ENCODE measurements at places on chromosomes 6 and 20.

- no peak for DNase-seq
These were observed 5.4 kb upstream of the POU3F2 start for GRCh38 chr6:98828941-98829411.

DNA sequence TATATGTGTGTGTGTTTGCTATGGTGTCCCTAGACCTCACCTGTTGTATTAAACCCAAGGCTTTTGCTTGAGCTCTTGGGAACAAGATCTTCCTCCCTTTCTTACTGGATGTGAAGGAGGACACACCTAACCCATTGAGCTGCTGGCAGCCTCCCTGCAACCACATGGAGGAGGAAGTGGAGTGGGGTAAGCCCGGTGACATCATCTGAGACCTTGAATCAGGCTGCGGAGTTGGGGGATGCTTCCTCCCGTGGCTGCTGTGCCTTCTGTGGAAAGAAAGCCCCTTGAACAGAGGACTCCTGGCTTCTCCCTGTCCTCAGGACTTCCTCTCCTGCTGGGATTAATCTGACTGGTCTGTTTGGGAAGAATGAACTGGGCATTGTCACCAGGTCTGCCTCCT lies 3.3 kb downstream of the CST11 start:
- no peak for DNase-seq

- DNase-seq = no peak
These were observed 847.0 kb downstream of the PHF3 start for GRCh38 chr6:64482631-64483030.

DNA sequence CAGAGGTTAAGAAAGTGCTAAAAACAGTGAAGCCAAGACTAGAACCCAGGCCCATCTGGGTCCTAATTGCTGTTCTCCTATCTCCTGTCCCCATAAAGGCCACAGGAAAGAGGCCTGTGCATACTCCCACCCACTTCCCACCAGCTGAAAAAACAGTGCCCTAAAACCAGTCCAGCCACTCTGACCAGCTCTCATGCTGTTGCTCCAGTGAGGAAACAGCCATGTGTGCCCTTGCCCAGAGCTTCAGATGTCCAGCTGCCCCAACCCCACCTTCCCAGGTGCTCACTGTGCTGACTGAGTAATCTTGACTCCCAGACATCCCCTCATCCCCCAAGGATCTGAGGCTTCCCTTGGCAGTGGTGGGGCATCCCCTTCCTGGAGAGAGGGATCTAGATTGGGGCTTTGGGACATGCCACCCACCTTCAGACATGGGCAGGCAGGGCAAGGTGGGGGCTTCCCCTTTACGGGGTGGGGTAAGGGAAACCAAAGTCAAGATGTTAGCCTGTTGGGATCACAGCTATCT lies 28.7 kb downstream of the KCNK5 start:
- DNase-seq = no peak

DNA sequence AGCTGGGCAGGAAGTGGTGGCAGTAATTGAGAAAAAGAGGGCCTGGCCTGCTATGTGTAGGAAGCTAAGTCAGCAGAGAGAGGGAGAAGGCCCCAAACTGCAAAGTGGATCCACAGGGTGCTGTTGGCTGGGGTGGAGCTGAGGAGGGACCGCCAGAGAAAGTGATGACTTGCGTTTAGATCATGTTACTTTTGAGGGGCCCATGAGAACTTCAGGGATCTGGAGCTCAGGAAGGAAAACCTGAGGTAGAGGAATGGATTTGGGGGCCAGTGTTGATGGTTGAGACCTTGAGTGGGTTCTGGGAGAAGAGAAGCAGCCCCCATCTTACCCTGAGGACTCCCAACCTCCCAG lies 155.5 kb downstream of the MRPL14 start:
- no peak for DNase-seq

DNA sequence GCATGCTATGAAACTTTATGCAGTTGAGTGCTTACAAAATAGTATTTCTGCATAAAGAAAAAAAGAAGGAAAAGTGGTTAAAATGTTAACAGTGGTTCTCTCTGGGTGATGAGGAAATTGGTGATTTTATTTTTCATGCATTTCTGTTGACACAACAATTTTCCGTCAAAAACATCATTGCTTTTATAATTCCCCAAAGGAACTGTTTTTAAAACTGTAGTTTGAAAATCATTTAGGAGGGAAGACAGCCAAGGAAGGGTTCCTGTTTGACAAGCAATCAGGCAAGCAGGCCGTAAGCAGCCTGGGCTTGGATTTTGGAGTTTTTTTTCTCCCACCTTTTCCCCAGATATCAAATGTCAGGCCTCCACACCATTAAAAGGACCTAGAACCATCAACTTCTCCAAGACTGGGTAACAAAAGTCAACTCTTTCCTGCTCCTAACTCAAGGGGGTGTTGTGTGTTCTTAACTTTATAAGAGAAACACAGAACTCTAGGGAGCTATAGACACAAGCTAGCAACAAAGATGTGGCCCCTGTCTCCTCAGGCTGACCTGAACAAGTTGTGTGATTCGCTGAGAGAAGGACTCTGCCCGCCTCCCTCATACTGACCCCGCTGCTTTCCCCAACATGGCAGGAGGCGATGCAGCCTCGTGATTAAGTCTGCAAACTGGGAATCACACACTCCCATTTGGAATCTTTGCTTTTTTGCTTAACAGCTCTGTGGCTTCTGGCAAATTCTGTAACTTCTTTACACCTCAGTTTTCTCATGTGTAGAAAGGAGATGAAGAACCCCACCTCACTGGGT lies 146.6 kb downstream of the BCAS1 start:
- DNase-seq = no peak

GRCh38 chr6:35299674-35300073 lies 2.1 kb downstream of the DEF6 start:
- no peak for DNase-seq

- no peak for DNase-seq
These were observed 106.5 kb downstream of the THEMIS start for GRCh38 chr6:127794405-127794804.

DNA sequence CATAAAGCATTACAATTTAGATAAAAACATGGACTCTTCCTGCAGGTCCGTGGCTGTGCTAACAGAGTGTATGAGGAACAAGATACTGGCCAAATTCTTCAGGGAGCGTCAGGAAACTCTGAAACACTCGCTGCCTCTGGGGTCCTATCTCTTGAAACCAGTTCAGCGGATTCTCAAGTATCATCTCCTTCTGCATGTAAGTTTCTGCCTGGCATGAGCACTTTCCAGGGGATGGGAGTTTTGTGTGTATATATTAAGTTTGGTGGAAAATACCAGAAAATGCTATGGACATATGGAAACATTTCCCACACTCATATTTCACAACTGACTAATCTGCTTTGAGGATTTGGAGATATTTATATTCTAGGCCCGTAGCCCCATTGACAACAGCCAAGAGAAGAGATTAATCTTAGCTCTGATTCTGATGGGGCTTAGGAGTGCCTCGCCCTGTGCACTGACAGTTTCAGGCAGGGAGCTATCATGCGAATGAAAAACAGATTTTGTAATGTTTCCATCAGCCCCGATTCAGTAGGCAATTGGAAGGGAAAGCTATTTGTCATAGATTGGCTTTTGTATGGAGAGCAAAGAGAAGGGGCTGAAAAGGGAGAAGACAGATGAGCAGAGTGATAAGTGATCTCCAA lies 64.7 kb upstream of the MTHFD1L start:
- no peak for DNase-seq

- no peak for DNase-seq
These were observed 66.4 kb upstream of the KCNG1 start for GRCh38 chr20:51089272-51089781.

DNA sequence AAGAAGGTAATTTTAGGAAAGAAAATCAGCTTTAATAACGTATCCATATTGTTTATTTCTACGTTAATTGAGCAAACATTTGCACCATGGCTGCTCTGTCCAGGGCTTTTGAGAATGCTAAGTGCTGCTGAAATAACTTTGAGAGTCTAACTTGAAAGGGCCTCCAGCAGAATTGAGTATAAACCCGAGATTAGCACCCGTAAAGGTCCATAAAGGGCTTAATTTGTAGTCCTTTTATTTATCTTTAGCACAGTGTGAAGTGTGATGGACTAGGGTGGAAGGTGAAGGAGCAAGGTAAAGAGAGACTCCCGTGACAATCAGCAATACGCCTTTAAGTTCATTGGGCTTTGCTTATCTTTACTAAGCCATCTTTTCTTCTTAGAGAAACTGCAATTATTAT lies 77.7 kb upstream of the SUPT3H start:
- DNase-seq = no peak

DNA sequence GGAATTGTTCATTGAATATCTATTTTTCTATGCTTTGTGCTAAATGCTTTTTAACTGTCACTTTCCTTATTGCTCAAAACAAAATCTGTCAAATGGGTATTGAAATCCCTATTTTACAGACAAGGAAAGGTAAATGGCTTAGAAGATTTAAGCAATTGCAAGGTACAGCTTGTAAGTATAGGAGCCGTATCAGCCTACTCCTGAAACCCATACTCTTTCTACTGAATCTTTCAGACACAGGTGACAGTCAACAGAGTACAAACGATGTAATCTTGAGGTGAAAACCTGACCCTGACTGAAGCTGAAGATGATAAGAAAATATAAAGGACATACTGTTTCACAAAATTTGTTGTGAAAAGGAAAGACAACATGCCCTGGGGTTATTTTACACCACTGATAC lies 7.0 kb upstream of the COX7A2 start:
- no peak for DNase-seq

DNA sequence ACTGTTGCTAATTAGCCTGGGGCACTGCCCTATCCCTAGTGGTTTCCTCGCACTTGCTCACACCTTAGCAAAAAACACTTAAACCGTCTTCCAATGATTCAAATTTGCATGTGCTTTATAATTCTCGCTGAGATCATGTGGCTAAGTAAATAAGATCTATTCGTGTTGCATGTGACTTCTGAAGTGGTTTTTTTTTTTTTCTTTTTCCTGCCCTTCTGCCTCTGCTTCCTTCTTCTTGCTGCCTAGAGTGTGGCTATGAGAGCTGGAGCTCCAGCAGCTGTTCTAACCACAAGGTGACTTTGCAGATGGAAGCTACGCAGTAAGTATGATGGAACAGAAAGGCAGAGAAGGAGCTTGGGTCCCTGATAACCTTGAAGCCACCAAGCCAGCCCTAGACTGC lies 36.5 kb downstream of the SULF2 start:
- no peak for DNase-seq

- DNase-seq = no peak
These were observed 62.9 kb upstream of the PIM1 start for GRCh38 chr6:37106982-37107491.

- no peak for DNase-seq
These were observed 231.0 kb downstream of the SOD2 start for GRCh38 chr6:159461998-159462397.

GRCh38 chr6:13614126-13614925 lies 809 bp upstream of the NOL7 start:
- DNase-seq = peak; percentile 7

DNA sequence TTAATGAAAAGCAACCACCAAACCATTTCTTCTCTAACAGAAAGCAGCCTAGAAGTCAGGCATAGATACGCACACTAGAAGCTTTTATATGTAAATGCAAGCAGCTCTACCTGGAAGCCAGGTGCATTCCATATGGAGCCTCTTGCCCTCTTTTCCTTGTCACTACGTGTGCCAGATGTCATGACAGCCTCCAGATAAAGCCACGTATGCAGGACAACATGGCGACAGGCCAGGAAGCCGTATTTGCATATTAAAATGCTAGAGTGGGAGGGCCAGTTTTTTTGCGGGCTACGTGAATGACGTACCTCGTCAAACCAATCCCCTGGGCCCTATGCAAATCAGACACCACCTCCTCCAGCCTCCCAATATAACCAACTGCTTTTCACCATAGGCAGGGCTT lies 308.1 kb upstream of the SPTLC3 start:
- no peak for DNase-seq

DNA sequence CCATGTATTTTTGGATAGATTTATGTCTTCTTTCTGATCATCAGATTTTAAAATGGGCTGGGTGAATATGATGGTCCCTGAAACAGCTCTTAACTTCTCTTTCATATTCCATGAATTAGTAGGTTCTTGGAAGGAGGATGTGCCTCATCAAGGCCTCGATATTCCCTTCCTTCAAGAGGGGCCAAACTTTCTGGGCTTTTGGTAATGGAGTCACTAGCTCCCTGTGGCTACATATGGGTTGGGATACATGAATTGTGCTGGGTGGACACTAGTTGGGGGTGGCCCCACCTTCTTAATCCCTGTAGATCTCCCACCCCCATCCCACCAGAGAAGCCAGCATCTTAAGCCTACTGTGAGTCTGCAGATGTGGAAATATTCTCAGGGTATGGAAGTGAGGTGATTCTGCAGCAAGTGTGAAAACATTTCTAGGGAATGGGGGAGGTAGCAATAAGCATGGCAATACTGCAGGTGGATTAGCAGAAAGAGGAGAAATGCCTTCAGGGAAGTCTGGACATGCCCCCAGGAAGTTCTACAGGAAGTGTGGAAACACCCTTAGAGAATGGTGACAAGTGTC lies 2.2 kb downstream of the TP53INP2 start:
- DNase-seq = no peak

DNA sequence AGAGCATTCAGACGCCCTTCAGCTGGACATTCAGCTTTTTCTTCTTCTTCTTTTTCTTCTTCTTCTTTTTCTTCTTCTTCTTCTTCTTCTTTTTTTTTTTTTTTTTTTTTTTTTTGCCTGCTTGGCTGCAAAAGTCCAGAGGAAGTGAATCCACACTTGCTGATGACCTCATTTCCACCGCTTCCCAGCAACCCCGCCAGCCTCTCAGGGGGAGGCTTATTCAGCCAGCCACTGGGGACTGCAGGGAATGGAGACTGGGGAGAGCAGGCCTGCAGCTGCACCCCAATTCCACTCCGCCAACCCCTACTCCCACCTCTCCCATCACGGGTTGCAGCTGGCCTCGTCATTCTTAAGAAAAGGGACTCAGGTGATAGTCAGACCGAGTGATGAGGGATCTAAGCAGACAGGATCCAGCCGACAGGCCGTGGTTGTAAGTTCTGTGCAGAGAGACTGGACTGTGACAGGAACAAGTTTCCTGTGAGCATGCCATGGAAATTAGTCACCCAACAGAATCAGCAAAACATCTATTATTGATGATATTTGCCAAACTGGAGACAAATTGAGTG lies 59.0 kb upstream of the QKI start:
- no peak for DNase-seq

- DNase-seq = no peak
These were observed 102.3 kb upstream of the IMPG1 start for GRCh38 chr6:76174722-76175121.

DNA sequence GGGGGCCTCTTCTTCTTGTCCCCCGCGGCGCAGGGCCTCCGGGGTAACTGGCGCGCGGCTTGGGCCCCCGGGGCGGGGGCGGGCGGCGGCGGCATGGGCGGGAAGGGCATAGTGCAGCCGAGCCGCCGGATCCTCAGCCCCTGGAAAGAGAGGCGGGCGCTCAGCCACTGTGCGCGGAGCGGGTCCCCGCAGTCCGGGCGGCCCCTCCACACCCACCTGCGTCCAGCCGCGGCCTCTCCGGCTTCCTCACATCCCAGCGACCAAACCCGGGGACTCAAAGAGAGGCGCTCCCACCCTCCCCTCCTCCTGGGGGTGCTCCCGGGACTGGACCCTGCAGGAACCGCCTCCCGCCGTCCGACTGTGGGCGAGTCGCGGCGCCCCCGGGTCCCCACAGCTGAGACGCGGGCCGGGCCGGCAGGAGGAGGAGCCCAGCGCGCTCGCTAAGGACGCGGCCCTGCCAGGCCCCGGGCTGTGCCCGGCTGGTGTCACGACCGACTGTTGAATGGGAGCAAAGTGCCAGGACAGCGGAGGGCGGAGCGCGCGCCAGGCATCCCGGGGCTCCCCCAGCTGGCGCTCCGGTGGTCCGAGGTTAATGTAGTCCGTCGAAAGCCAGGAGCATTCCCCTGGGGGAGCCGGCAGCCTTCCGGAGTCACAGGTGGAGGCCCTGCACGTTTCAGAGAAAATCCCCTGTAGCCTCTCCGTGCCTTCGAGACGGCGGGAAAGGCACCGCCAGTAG lies at the start of gene PRR18:
Gene PRR18 (minus strand): TSS at position 360 of the 736 bp plus-strand sequence. CDS start 250 bp downstream, at position 110.
- no peak for DNase-seq
